ENCODE measurements at places on chromosomes 4 and X.

DNA sequence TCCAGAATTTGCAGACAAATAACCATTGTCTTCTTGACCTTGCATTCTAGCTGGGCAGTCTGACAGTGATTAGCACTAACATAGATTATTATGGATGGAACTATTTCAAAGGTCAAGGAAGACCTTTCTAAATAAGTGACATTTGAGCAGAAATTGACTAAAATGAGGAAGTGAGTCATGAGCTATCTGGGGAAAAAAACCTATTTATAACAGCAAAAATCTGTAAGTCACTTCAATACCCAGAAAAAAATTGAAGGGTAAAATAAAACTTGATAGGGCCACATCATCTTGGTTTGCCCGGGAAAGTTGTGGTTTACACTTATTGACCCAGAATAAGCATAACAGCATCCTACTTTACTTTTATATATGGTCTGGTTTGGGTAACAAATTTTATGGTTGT is 414.6 kb upstream of the HS3ST1 start:
- H3K27me3 ChIP-seq: no peaks in the 10 kb centered on the region
- H3K4me3 ChIP-seq: no peak overlapping the region
- no peak for DNase-seq
- no peak overlapping the region for H3K27ac ChIP-seq

DNA sequence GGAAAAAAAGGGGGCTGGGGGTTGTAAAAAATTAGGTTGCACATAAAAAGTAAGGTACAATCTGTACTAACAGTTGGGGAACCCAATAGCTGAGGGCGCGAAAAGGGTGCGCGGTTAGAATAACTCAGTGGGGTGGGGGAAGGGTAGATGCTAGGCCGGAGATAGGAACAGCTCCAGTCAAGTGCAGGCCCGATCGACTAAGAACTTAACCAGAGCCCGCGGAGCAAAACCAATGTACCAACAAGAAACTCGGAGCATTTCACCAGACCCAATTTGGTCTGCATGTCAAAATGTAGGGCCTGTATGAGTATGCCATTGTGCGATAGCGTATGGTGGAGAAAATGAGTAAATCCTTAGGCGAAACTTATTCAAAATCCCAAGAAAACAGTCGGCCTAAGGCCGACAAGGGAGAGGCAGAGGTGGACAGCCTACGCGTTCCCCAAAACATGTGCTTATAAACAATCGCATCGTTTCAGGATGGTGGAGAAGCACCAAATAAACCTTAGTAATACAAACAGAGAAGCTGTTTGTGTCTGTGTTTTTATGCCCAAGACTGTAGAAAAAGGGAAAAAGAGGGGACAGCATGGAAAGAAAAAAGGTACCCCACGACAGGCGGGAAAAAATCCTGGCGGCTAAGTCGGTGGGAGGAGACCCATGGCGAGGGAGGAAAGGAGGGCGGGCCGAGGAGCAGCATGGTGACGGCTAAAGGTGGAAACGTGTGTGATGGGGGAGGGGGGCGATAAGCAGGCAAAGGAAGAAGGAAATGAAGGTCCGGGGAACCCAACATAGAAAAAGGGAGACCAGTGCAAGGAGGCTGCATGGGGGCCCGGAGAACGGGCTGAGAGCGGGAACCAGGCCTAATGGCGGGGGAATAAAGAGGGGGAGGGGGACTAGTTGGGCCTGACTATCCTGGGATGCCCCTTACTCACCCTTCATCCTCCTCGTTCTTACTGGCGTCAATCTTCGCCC is 990 bp downstream of the HNRNPD start:
- H3K36me3 ChIP-seq: no peaks in the 10 kb centered on the region
- peak overlapping the region; percentile 99 for H3K4me3 ChIP-seq
- peaks cover 38% of the 10 kb centered on the region for H3K4me1 ChIP-seq
- DNase-seq: peak; percentile 78
- H3K27ac ChIP-seq: peak overlapping the region; percentile 98

- H3K27me3 ChIP-seq: no peaks in the 10 kb centered on the region
- no peaks in the 10 kb centered on the region for H3K36me3 ChIP-seq
- no peak overlapping the region for H3K27ac ChIP-seq
- no peak overlapping the region for H3K4me3 ChIP-seq
- H3K4me1 ChIP-seq: no peaks in the 10 kb centered on the region
These were observed 9.1 kb upstream of the METTL14 start for GRCh38 chr4:118676128-118676527.

GRCh38 chr4:1410491-1411325 is 4.5 kb upstream of the NKX1-1 start:
- no peak overlapping the region for H3K4me3 ChIP-seq
- no peak overlapping the region for H3K27ac ChIP-seq
- H3K36me3 ChIP-seq: no peaks in the 10 kb centered on the region
- H3K27me3 ChIP-seq: peaks cover 66% of the 10 kb centered on the region

GRCh38 chr4:2298532-2298991 is 36.7 kb upstream of the MXD4 start:
- no peaks in the 10 kb centered on the region for H3K4me1 ChIP-seq
- H3K27me3 ChIP-seq: no peaks in the 10 kb centered on the region
- H3K36me3 ChIP-seq: no peaks in the 10 kb centered on the region
- H3K4me3 ChIP-seq: no peak overlapping the region
- no peak for DNase-seq
- no peak overlapping the region for H3K27ac ChIP-seq

GRCh38 chrX:29040160-29040559 is 452.9 kb downstream of the IL1RAPL1 start:
- peaks cover 2% of the 10 kb centered on the region for H3K27me3 ChIP-seq
- no peak overlapping the region for H3K4me3 ChIP-seq
- no peaks in the 10 kb centered on the region for H3K36me3 ChIP-seq
- no peak for DNase-seq

GRCh38 chrX:34893741-34894140 is 48.9 kb upstream of the FAM47B start:
- no peaks in the 10 kb centered on the region for H3K4me1 ChIP-seq
- DNase-seq: peak; percentile 28
- H3K27me3 ChIP-seq: peaks cover 5% of the 10 kb centered on the region
- no peak overlapping the region for H3K27ac ChIP-seq
- no peak overlapping the region for H3K4me3 ChIP-seq

- H3K27me3 ChIP-seq: no peaks in the 10 kb centered on the region
- no peak overlapping the region for H3K27ac ChIP-seq
- H3K4me1 ChIP-seq: no peaks in the 10 kb centered on the region
- H3K4me3 ChIP-seq: no peak overlapping the region
These were observed 959.2 kb downstream of the FAM133A start for GRCh38 chrX:94633237-94633636.

GRCh38 chr4:81818385-81818920 is 346.7 kb upstream of the RASGEF1B start:
- H3K27ac ChIP-seq: no peak overlapping the region
- H3K4me3 ChIP-seq: no peak overlapping the region
- no peaks in the 10 kb centered on the region for H3K36me3 ChIP-seq
- H3K27me3 ChIP-seq: no peaks in the 10 kb centered on the region
- H3K4me1 ChIP-seq: peaks cover 5% of the 10 kb centered on the region

DNA sequence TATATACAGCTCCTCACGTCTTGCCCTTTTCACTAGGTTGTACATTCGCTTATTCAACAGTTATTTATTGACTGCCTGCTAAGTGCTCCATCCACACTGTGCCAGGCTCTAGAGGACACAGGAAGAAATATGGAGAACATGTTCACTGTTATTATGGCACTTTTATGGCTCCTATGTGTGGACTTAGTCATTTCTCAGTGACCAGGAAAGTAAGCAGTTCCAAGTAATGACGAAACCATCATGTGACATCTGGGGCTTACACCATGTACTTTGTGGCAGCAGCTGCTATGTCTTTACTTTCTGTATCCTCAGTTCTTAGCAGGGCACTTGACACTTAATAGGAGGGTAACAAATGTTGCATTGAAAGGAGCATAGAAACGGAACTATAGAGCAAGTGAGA is 278.0 kb downstream of the ANK2 start:
- H3K27me3 ChIP-seq: no peaks in the 10 kb centered on the region
- no peak for DNase-seq
- H3K36me3 ChIP-seq: no peaks in the 10 kb centered on the region
- no peak overlapping the region for H3K27ac ChIP-seq

- H3K27ac ChIP-seq: peak overlapping the region; percentile 27
- peak; percentile 26 for DNase-seq
- H3K36me3 ChIP-seq: no peaks in the 10 kb centered on the region
- peaks cover 16% of the 10 kb centered on the region for H3K4me1 ChIP-seq
- no peaks in the 10 kb centered on the region for H3K27me3 ChIP-seq
These were observed 29.0 kb downstream of the REELD1 start for GRCh38 chr4:146243141-146243882.

DNA sequence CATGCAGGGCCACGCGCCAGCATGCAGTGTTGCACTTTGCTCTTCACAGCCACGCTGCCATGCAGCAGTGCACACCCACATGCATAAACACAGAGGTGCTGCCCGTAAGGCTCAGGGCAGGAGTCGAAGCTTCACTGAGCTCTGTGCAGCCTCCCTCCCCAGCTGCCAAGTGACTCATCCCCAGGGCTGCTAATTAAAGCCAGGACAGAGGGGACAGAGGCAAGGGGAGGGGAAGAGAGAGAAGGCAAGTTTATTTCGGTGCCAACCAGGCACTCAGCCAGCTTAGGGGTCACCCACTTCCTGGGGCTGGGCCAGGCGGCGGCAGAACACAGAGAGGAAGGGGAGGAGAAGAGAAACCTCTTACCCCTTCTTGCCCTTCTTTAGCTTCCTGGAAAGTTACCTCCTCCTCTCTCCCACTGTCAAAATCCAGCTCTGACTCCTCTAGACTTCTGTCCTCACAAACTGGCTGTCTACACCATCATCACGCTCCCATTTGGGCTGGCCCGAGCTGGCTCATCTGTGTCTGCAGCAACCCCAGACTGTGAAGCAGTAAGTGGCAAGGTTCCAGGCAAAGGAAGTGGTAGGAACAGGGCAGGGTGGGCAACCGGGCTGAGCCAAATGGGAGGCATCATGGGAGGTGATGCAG is 6.2 kb upstream of the IQSEC2 start:
- H3K4me3 ChIP-seq: no peak overlapping the region
- peak; percentile 26 for DNase-seq
- H3K27ac ChIP-seq: peak overlapping the region; percentile 7
- H3K36me3 ChIP-seq: no peaks in the 10 kb centered on the region
- no peaks in the 10 kb centered on the region for H3K27me3 ChIP-seq

GRCh38 chr4:4170596-4171150 is 56.1 kb downstream of the OTOP1 start:
- no peaks in the 10 kb centered on the region for H3K36me3 ChIP-seq
- no peak for DNase-seq
- no peaks in the 10 kb centered on the region for H3K4me1 ChIP-seq
- H3K27ac ChIP-seq: no peak overlapping the region
- no peaks in the 10 kb centered on the region for H3K27me3 ChIP-seq
